Right lobe of liver (tissue), 6 donors: ENCODE measurements at places on chromosomes 2 and 18. TPM values are rescaled to one million over a fixed set of nuclear protein-coding genes. Genes with fewer than 3 reads are reported as not detected.

DNA sequence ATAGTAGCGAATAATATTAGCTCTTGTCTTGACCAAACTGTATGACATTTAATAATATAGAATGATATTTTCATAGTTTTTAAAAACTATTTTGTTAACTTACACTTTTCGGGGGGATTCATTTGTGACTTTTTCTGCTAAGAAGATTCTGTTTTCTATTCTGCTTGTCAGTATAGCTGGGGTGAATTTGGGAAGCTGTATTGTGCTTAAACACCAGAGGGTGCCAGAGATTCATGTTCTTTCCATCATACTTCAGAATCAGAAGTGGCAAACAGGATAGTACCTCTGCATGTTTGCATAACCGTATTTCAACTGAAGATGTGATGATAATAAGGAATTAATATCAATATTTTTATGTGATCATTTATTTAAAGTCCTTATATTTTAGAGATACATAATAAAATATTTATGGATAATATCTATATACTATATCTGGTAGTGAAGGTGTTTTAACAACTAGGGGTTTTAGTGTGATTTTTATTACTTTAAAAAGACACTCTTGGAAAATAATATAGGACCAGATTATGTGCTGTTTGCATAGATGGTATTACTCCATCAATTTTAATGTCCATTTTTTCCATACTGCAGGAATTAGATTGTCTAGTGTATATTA, 81.0 kb downstream of the TAF4B start:
- H3K4me1 ChIP-seq = no peaks in the 10 kb centered on the region
- H3K27me3 ChIP-seq = no peaks in the 10 kb centered on the region
- H3K36me3 ChIP-seq = no peaks in the 10 kb centered on the region
- DNase-seq = no peak
- no peak overlapping the region for H3K27ac ChIP-seq
- no peak overlapping the region for H3K4me3 ChIP-seq

DNA sequence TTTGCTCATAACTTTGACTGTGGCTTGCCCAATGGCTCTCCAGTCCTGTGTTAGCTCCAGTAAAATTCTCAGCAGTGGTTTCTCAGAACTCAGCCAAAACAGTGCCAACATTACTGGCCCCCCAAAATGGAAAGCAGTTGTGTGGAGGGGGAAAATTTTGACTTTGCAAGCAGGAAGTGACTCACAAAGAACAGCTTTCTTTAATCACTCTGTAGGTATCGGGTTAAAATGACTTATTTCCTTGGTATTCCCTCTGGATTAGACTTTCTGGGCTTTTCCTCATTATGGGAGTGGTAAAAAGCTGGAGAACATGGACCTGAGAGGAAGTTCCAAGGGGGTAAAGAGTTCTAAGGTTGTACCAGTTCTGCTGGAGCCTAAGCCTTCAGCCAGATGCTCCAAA, 175.7 kb upstream of the RND3 start:
- no peaks in the 10 kb centered on the region for H3K36me3 ChIP-seq
- no peaks in the 10 kb centered on the region for H3K4me1 ChIP-seq
- no peak for DNase-seq

DNA sequence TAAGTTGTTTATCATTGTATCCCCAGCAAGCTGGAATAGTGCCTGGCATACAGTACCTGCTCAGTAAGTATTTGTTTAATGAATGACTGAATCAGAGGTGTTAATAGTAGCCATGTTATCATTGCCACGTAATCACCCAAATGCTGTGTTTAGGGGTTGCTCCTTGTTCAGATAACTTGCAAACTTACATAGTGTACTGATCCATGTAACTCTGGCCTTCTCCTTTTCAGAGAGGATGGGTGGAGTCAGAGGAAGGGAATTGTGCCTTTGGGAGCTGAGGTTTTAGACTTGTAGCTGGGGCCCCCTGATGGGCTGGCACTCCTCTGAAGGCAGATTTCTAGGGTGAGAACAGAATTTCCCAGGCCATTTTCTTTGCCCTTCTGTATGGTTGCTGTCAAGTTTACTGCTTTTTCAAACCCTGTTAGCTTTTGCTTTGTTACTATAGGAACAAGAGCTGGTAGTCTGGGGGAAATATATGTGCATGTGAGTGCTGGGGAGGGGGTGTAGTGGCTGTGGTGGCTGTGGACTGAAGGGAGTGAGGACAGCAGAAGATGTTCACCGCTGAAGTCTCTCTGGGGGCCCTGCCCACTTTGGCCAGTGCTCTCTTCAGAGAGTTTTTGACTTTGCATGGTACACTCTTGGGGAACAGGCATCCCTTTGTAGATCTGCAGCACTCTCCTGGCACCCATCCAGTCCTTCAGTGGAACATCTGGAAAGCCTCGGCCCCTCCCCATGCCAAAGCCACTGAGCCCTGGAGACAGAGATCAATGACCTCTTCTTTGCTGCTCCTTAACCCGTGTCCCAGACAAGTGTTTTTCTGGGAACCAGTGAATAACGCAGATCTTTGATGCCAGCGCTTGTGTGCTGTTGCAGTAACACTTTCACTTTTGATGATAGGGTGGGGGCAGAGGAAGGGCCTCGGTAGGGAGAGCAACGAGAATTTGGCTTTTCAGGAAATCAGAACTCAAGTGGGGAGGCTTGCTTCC, 209.0 kb downstream of the PRKCE start:
- no peaks in the 10 kb centered on the region for H3K36me3 ChIP-seq
- no peak overlapping the region for H3K27ac ChIP-seq
- no peak for DNase-seq
- H3K4me3 ChIP-seq = no peak overlapping the region
- no peaks in the 10 kb centered on the region for H3K27me3 ChIP-seq

DNA sequence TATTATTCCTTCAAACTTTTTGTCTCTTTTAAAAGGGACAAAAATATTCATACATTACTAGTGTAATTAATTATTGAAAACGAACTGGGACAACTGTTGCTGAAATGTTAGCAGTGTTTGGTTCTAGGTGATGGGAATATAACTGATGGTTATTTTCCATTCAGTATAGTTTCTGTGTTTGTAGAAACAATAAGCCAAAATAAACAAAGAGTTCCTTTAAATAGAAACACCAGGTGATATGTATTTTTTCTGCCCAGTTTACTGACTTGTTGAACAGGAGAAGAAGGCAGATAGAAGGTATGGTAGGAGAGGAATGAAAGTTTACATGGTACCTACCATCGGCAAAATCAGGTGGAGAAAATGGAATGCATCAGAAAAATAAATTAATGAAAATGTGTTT, 74.2 kb downstream of the LYPD6B start:
- no peak overlapping the region for H3K4me3 ChIP-seq
- no peak overlapping the region for H3K27ac ChIP-seq
- H3K4me1 ChIP-seq = no peaks in the 10 kb centered on the region
- H3K36me3 ChIP-seq = no peaks in the 10 kb centered on the region

DNA sequence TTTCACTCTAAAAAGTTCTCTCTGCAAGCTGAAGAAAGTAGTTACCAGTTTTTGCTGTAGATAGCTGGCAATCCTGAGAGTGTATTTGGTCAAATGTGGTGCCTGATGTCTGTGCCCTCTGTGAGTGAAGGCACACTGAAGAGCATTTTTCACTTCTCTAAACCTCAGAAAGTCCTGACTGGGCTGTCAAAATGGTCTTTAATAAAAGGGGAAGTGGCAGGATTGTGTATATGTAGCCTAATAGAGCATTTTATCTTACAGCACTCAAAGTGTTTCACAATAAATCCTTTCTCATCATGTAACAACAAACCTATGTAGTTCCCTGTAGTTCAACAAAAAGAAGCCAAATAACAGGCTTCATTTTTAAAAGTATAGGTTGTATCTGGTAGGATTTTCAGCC, 1552.3 kb upstream of the SLC39A10 start:
- no peak overlapping the region for H3K27ac ChIP-seq
- H3K4me3 ChIP-seq = no peak overlapping the region
- no peak for DNase-seq
- H3K27me3 ChIP-seq = no peaks in the 10 kb centered on the region
- no peaks in the 10 kb centered on the region for H3K4me1 ChIP-seq

DNA sequence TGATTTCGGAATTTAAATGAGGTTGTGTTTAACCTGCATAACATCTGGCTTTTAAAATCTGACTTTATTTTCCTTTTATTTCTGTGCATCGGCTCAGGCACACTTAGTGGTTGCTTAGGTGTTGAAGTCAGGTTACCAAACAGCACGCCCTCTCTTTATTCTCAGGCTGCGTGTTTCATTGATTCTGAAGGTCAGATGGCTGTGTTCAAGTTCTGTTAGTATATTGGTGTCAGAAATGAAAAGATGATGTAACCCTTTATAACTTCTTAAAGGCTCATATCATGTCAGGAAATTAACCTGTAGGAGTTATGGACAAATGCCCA, 246.5 kb downstream of the LDLRAD4 start:
- H3K27me3 ChIP-seq = no peaks in the 10 kb centered on the region
- H3K36me3 ChIP-seq = no peaks in the 10 kb centered on the region
- peak overlapping the region; percentile 42 for H3K27ac ChIP-seq
- H3K4me3 ChIP-seq = peak overlapping the region; percentile 1
- H3K4me1 ChIP-seq = peaks cover 17% of the 10 kb centered on the region

GRCh38 chr2:187333804-187334203, 114.2 kb downstream of the CALCRL start:
- H3K4me3 ChIP-seq = no peak overlapping the region
- DNase-seq = no peak
- H3K27me3 ChIP-seq = no peaks in the 10 kb centered on the region
- no peaks in the 10 kb centered on the region for H3K36me3 ChIP-seq

DNA sequence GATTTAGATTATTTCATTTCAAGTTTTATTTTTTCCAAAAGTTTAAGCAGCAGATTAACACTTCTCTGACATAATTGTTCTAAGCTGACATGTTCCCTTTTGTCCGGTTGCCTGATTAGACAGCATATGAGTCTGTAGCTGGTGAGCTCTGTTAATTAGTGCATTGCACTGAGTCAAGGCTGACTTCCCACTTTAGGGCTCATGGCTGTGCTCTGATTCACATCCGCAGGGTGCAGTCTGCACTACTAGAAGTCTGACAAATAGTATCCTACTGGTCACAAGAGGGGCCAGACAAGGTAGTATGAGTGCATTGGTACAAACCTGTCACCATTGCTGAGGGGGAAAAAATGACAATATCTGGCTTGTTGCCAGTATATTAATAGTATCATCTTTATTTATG, 443.9 kb upstream of the ZNF804A start:
- H3K36me3 ChIP-seq = no peaks in the 10 kb centered on the region
- H3K27ac ChIP-seq = no peak overlapping the region
- no peak overlapping the region for H3K4me3 ChIP-seq
- no peak for DNase-seq

DNA sequence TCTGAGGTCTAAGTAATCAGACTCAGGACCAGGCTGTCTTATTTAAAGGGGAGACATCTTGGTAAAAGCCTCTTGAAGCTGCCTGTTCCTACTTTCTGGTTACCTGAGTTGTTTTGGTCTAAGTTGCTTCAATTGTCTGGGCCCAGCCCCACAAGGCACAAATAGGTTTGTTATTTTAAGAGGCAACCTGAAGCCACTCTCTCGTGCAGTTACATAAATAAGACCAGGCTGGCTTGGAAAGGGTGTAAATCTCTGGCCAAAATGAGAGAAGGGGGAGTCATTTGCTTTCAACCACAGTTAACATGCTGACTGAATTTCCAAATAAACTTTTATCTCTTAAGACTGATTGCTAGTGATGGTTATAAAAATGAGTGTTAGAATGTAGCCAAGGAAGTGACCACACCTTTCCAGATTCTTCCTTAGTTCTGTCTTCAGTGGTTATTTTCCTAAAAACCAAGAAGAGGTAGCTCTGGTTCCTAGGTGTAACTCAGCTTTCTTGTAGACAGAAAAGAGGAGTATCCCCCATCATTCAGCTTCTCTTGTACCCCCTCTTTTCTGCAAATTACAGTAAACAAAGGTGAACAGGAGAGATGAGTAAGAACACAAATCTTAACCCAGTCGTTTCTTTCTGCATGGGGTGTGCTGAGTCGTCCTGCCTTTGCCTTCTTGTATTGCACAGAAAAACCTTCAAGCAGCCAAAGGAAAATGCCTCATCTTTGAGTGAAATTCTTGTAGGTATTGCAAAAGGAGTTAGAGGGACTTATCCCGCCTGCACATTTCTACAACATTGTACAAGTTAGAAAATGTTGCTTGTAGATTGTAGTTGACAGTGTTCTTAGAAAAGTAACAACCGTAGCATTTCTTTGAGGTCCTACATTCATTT, 161.5 kb upstream of the NT5C1B start:
- H3K36me3 ChIP-seq = no peaks in the 10 kb centered on the region
- H3K4me3 ChIP-seq = no peak overlapping the region
- H3K27ac ChIP-seq = no peak overlapping the region
- no peaks in the 10 kb centered on the region for H3K27me3 ChIP-seq
- H3K4me1 ChIP-seq = no peaks in the 10 kb centered on the region

FAP gene
- total RNA-seq = 0.22 TPM

CYB5A gene
- total RNA-seq = 1,137 TPM

IRS1 gene
- total RNA-seq = 20.8 TPM

RAX gene
- total RNA-seq = not detected

NR4A2 gene
- 1.7 TPM for total RNA-seq

SPHKAP gene
- total RNA-seq = not detected
